Activated CD4-positive, alpha-beta T cell treated with anti-CD3 and anti-CD28 coated beads for 4 hours (primary cell): ENCODE measurements at places on chromosomes 13 and 19.

- DNase-seq = no peak
Observed at GRCh38 chr13:113170511-113170910, 12.1 kb downstream of the PROZ start.

DNA sequence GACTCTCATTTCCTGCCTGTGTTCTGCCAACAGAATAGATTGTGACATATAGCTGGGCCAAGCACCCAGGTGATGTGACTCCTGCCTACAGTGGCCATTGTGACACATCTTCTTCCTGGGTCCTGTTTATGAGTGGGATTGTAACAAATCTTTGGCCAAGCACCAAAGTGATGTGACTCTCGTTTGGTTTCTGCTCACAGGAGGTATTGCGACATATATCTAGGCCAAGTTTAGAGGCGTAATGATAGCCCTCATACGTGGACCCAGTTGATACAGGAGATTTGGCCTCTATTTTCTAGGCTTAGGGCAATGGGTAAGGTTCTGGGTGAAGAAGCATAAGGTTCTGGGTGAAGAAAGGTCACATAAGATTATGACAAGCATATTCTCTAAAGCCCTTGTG lies 76.2 kb downstream of the ZNF208 start:
- no peak for DNase-seq

- DNase-seq = peak; percentile 85
Observed at GRCh38 chr13:48580185-48580803, 47.4 kb upstream of the RCBTB2 start.

- no peak for DNase-seq
Observed at GRCh38 chr19:45901432-45901911, 941 bp downstream of the MYPOP start.

DNA sequence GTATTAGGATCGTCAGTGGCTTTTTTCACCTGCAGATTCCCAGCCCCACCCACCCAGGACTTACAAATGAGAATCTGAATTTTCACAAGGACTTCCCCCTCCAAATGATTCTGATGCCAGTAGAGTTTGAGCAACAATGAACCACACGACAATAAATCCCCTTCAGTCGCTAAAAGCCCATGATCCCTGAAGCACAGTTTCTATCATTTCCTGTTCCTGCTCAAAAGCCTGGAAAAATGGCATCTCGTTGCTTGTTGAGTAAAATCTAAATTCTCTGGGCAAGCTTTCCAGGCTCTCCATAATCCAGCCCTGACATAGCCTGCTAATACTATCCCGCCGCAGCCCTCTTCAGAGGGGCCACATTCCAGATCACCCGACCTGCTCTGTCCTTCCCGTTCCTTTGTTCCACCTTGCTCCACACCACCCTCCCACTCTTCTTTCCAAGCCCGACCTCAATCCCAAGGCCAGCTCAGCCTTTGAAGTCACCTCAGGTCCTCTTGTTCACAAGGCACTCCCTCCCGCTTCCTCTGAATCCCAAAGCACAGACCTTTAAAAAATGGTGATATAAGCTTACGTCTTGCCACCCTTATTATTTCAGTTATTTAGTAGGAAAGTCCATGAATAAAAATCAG lies 67.9 kb downstream of the NUFIP1 start:
- DNase-seq = no peak

- DNase-seq = no peak
Observed at GRCh38 chr19:43775299-43775890, 5.4 kb downstream of the KCNN4 start.

DNA sequence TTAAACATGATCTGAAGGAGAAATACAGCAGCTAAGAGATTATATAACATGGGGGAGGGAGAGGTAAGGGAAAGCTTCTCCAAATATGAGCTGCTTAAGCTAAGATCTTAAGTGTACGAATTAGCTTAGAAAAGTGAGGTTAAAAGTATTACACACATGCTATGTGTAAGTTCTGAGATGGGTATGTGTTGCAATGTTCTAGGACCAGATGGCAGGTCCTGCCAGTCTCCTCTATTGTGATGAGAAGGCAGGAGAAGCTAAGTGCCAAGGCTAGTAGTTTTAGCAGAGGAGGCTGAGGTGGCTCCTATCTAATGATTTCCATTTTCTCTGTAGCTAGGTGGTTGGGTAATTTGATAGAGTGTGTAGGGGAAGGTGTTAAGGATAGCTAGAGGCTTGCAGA lies 57.6 kb downstream of the MICU2 start:
- DNase-seq = no peak

GRCh38 chr13:75555836-75556235 lies 6.2 kb downstream of the UCHL3 start:
- DNase-seq = no peak

- no peak for DNase-seq
Observed at GRCh38 chr19:6198896-6199239, 63.4 kb downstream of the ACSBG2 start.

- no peak for DNase-seq
Observed at GRCh38 chr19:58450856-58451357, 515 bp upstream of the ZNF324B start.

GRCh38 chr19:33303791-33304345 lies 1.5 kb upstream of the CEBPA start:
- DNase-seq = no peak

DNA sequence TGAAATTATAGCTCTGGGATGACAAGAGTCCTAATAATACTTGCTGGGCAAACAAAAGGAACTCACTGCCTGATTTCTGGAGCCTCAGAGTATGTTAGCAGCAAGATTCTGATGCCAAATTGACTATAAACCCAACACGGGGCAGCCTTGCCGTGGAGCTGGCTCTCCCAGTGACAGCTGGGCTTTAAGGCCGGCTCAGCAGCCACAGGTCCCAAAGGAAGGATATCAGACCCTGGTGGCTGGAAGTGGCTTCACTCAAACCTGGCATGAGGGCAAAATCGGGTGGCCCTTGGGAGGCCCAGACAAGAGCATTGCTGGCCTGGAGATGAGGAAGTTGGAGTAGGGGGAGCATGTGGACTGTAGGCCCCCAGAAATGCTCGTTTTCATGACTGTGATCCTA lies 47.9 kb downstream of the EPS15L1 start:
- no peak for DNase-seq

GRCh38 chr13:22018076-22018835 lies 347.4 kb downstream of the FGF9 start:
- no peak for DNase-seq

GRCh38 chr19:41566001-41566400 lies 10.0 kb upstream of the CEACAM21 start:
- no peak for DNase-seq

GRCh38 chr13:95579303-95579702 lies 26.8 kb downstream of the CLDN10 start:
- no peak for DNase-seq

DNA sequence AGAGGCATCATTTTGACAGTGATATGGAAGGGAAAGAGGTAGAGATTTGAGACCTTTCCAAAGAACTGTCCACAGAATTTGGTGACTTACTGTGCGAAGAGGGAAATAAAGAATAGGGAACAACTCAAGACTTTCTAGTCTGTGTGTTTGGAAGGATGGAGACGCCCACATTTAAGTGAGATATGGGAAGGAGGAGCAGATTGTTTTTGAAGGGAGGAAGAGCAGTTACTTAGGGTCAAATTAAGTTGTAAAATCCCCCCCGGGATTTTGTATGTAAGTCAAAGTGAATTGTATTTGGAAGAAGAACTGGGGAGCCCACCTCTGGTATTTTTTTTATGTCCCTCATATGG lies 1.2 kb downstream of the USPL1 start:
- DNase-seq = no peak

GRCh38 chr13:46598820-46599180 lies 45.8 kb downstream of the LRCH1 start:
- no peak for DNase-seq

DNA sequence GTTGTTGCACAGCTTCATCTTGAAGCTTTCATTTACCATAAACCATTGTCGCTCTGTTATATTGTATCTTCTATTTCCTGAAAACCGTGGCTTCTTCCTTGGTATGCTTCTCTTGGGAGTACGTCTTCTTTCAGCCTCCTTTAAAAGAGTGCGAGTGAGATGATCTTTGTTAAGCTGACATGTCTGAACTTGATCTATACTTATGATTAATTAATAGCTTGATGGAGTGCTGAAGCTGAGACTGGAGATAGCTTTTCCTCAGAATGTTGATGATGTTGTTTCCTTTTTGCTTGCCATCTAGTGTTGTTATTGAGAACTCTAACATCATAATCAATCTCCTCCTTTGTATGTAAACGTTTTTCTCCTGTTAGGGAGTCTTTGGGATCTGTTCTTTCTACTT lies 529.3 kb upstream of the SPRY2 start:
- no peak for DNase-seq

- DNase-seq = no peak
Observed at GRCh38 chr19:13507053-13507611, 853 bp upstream of the CACNA1A start.

GRCh38 chr19:14361824-14362223 lies 19.4 kb upstream of the ADGRE5 start:
- DNase-seq = peak; percentile 36

GRCh38 chr13:70795484-70795883 lies 687.2 kb upstream of the KLHL1 start:
- DNase-seq = no peak

DNA sequence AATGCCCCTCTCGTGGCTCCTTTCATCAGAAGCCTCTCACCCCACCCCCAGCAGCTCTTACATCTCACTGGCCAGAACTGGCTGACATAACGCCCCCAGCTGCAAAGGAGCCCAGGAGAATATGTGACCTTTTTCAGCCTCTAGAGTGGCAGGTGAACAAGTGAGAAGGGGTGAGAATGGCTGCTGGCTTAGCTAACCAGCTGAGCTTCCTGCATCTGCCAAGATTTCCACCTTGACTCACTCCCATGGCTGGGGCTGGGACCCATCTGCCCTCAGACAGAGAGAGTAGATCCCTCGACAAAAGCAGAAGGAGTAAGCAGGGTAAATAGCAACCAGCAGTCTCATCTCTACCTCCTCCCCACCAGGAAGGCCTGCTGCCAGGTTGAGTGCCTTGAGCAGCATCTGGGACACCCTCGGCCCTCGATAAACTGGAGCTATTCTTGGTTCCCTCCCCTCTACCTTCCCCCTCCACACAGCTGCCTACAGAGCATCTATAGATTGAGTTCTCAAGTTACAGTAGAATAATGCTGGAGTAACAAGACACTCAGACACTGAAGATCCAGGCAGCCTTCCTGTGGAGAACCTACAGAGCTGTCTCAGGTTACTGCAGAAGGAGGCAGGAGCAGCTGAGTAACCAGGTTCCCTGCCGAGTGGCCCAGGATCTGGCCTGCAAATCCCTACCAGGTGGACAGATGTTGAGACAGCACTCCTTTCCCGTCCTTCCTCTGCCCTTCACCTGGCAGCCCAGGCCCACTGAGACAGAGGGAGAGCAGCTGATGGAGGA lies 15.5 kb downstream of the KASH5 start:
- no peak for DNase-seq

DNA sequence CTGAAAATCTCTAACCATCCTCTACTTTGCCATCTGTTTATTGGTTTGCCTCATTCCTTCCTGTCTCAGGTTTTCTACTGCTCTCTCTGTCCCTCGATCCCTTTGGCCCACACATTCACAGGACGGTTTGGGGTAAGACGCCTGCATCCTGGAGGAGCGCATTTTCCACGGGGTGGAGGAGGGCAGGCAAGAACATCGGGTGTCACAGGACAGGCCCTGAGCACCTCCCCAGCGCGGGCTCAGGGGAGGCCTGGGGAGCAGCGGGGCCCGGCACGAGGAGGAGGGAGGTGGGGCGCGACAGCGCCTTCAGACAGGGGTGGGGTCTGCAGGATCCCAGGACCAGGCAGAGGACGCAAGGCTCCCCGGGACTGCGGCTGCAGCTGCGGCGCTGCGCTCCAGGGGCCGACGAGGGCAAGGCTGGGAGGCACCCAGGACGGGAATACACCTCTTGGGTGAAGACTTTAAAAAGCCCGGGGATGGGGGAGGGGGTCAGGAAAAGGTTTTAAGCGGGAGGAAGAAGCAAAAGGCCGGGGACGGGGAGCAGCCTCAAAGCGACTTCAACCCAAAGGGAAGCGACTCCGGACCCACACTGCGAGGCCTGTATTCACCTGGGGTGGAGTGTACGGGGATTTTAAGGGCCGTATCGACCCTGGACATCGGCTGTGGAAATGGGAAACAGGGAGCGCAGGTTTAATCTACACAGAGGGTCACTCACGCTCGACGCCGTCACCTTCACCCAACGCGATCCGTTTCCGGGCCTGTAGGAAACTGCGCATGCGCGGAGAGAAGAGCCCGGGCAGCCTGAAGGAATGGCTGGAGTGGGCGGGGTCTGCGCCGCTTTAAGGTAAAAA lies at the start of gene ZNF415:
TSS of gene ZNF415 (minus strand) at position 770 of the 851 bp plus-strand sequence. CDS start 10,234 bp downstream, outside the sequence.
- DNase-seq = peak; percentile 21

- no peak for DNase-seq
Observed at GRCh38 chr19:4098493-4098892, 25.4 kb downstream of the MAP2K2 start.

DNA sequence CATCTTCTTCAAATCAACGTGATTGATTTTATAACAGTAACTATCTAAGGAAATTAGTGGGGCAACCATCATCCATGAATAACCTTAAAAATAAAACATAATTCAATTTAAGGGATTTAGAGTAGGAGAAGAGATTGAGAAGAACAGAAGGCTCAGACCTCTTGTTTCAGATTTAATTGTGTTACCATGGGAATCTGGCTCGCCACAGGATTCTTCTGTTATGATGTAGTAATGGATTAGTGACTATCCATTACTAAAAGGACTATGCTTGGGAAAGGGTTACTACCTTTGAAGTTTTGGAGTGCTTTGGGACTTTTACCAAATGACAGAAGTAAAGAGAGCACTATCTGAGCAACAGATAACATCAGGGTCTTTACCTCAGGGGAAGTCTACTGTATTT lies 13.2 kb downstream of the FREM2 start:
- DNase-seq = no peak

GRCh38 chr13:27956576-27957300 lies 12.4 kb downstream of the CDX2 start:
- no peak for DNase-seq

DNA sequence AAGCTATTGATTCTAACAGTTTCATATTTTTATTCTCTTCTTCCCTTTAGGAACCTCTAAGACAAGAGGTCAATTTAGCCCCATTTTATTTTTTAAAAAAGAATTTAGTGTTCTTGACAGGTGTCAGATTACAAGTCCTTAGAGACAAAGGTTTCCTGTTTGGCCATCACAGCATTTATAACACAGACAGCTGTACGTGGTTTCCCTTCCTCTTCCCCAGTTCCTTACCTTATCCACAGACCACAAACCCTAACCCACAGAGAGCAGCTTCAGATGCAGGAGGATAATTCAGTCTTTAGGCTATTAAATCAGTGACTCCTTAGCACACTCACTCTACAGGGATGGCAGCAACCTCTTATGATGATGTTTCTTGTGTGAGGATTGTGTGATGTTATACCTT lies 1210.1 kb downstream of the DIAPH3 start:
- DNase-seq = no peak

DNA sequence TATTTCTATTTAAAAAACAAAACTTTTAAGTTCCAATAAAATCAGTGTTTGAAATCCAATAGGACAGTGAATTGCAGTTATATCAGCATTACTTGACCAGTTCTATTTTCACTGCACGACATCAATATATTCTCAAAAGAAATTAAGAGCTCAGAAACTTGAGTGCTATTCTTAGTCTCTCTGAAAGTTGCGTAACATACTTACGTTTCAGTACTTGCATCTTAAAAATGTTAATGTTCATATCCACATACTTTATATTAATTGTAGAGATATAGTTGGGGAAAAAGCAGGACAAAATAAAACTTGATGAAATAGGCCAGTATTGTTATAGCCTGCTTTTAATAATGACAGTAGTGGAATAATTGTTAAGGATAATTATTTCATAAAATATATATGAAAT lies 720.5 kb upstream of the PCDH9 start:
- no peak for DNase-seq
